Hippocampal formation (tissue), 2 donors: ENCODE measurements at places on chromosomes 5 and 9.

DNA sequence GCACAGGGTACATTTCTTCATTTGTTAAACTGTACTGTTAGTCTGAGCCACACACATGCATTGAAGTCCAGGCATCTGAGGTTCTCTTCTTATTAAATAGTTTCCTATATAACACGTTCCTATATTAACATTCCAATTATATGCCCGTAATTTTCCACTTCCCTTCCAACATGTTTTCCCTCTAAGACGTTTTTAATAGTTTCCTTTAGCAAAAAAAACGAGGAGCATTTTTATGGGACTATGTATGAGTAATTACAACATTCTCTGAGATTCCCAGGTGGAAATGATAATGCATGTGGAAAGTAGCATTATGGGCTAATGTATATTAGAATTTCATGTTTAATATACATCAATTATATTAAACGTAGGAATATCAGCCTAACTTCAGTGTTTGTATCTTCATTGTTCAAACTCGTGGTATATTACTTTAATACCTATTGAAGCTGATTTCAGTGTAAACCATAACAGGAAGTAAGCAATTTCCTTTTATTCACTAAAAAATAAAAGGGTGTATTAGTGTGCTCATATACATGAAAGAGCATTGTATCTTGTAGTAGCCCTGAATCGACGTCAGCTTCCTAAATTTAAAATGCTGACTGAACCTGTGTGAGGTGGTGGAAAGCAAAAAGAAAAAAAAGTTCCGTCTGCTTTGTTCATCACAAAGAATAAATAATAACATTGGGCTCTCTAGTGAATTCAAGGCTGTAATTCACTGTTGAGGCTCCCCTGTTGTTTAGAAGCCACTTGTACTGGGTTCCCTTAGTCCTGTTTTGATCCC is 11.3 kb downstream of the SMARCA2 start:
- no peak for DNase-seq

- DNase-seq, result no peak
These were observed 147.8 kb downstream of the LIFR start for GRCh38 chr5:38408446-38409198.

DNA sequence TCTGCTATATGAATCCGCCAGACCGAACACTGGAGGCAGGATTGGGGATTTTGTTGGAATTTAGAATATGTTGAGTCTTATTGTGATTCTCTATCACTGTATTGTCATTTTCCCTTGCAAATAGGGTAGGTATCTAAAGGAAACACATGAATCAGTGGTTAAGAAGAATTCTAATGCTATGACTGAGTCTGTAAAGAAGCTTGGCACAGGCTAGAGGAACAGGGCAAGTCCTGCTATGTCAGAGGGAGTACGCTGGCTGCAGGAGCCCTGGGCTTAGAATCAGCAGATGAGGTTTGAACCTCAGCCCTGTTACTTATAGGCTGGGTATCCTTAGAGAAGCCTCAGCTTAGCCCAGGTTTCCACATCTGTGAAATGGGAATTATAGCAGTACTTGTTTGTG is 198.1 kb downstream of the NR3C1 start:
- no peak for DNase-seq

DNA sequence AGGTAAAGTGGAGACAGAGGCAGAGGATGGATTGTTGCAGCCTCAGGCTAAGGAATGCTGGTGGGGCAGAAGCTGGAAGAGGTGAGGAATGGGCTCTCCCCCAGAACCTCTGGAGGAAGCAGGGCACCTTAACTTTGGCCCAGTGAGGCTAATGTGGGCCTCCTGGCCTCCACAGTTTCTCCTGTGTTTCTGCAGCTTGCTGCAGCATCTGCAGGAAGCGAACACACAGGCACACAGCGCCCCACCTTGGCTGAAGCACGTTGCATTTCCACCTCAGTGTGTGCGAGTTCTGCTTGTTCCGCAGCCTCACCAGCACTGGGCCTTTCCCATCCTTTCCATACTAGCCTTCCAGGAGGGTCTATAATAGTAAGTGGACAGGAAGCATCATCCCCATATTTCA is 27.2 kb upstream of the ASS1 start:
- no peak for DNase-seq

DNA sequence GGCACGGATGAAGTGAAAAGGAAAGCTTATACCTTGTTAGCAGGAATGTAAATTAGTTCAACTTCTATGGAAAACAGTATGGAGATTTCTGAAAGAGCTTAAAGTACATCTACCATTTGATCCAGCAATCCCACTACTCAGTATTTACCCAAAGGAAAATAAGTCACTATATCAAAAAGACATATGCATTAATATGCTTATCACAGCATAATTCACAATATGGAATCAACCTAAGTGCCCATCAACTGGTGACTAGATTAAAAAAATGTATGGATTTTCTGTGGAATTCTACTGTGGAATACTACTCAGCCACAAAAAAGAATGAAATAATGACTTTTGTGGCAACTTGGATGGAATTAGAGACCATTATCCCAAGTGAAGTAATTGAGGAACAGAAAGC is 279.6 kb downstream of the GABRB2 start:
- no peak for DNase-seq
